ENCODE measurements at places on chromosomes 16 and 17. TPM values are rescaled to one million over a fixed set of nuclear protein-coding genes. Genes with fewer than 3 reads are reported as not detected.

Gene KRT33B
- total RNA-seq: not detected

Gene HBA1
- not detected for total RNA-seq

Gene CD79B
- total RNA-seq: 0.24 TPM

Gene GRAPL
- total RNA-seq: not detected

Gene DLX3
- total RNA-seq: not detected

Gene TMIGD1
- total RNA-seq: not detected

Gene CHST4
- not detected for total RNA-seq

Gene KCNH6
- total RNA-seq: not detected

Gene ZFPM1
- 1.3 TPM for total RNA-seq

Gene SPDYE4
- total RNA-seq: not detected

Gene SP6
- total RNA-seq: 0.12 TPM

Gene RHBDL3
- total RNA-seq: 0.49 TPM

Gene SLC16A3
- 226 TPM for total RNA-seq

Gene PSMD12
- 18.3 TPM for total RNA-seq

Gene WNT3
- total RNA-seq: 1.9 TPM

Gene ZG16
- not detected for total RNA-seq

Gene HOXB3
- total RNA-seq: 13.0 TPM

Gene DNASE1L2
- 0.85 TPM for total RNA-seq

Gene SLC6A4
- not detected for total RNA-seq

Gene HAGH
- total RNA-seq: 17.2 TPM

Gene HIRIP3
- total RNA-seq: 7.4 TPM

Gene RHOT1
- 39.6 TPM for total RNA-seq

Gene AP2B1
- 111 TPM for total RNA-seq

Gene CKLF
- 25.4 TPM for total RNA-seq

Gene CDK3
- total RNA-seq: 1.7 TPM

Gene CCL23
- total RNA-seq: not detected

Gene CBX4
- 17.0 TPM for total RNA-seq

Gene G6PC1
- total RNA-seq: not detected

Gene ZP2
- not detected for total RNA-seq

Gene DOC2B
- total RNA-seq: not detected

Gene KRT25
- not detected for total RNA-seq

Gene ACSM2A
- not detected for total RNA-seq

Gene KRTAP3-1
- not detected for total RNA-seq

Gene GLP2R
- not detected for total RNA-seq

Gene NUDT7
- total RNA-seq: 4.1 TPM

Gene RFNG
- 56.5 TPM for total RNA-seq

Gene SCIMP
- total RNA-seq: not detected

Gene RHBDF1
- 44.0 TPM for total RNA-seq

Gene NECAB2
- total RNA-seq: under 0.01 TPM

Gene NXN
- total RNA-seq: 124 TPM

Gene SMTNL2
- not detected for total RNA-seq

Gene FBXL16
- under 0.01 TPM for total RNA-seq

Gene CPNE2
- 25.4 TPM for total RNA-seq

Gene UNC13D
- total RNA-seq: 0.97 TPM

Gene ASIC2
- total RNA-seq: not detected

Gene TTYH2
- total RNA-seq: 7.5 TPM

Gene BAHCC1
- 16.3 TPM for total RNA-seq

Gene RAB26
- 0.97 TPM for total RNA-seq

Gene KIF18B
- 0.81 TPM for total RNA-seq

Gene DHRS7C
- not detected for total RNA-seq

Gene ENPP7
- not detected for total RNA-seq

Gene CWC25
- 10.1 TPM for total RNA-seq

Gene CA5A
- total RNA-seq: not detected

Gene KRT12
- not detected for total RNA-seq

Gene ADAD2
- total RNA-seq: not detected

Gene LLGL1
- 71.6 TPM for total RNA-seq

Gene TBX4
- total RNA-seq: not detected

Data from hair follicle dermal papilla cell (primary cell).